ENCODE measurements at places on chromosomes 13 and 19. TPM values are rescaled to one million over a fixed set of nuclear protein-coding genes. Genes with fewer than 3 reads are reported as not detected.

DNA sequence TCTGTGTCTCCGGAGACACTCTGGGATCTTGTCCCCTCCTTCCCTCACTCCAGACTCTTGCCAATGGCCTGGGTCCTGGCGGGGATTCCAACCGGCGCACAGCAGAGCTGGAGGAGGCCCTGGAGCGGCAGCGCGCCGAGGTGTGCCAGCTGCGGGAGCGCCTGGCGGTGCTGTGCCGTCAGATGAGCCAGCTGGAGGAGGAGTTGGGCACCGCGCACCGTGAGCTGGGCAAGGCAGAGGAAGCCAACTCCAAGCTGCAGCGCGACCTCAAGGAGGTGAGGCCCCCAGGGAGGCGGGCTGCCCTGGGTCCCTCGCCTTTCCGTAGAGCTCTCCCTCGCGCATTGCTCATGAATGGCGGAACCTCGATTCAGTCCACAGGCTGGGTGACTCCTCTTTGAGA, 11.0 kb downstream of the PPFIA3 start:
- H3K36me3 ChIP-seq = no peaks in the 10 kb centered on the region
- H3K27ac ChIP-seq = no peak overlapping the region
- no peaks in the 10 kb centered on the region for H3K27me3 ChIP-seq
- DNase-seq = no peak
- no peaks in the 10 kb centered on the region for H3K4me1 ChIP-seq
- H3K4me3 ChIP-seq = no peak overlapping the region

- peak; percentile 55 for DNase-seq
- no peak overlapping the region for H3K4me3 ChIP-seq
- H3K27ac ChIP-seq = no peak overlapping the region
- no peaks in the 10 kb centered on the region for H3K36me3 ChIP-seq
Measured at GRCh38 chr13:45943965-45944364, 92.4 kb upstream of the SIAH3 start.

Gene CACNG8
- total RNA-seq = under 0.01 TPM

Gene DLEU7
- not detected for total RNA-seq
